ENCODE measurements at places on chromosomes 12 and 14. TPM values are rescaled to one million over a fixed set of nuclear protein-coding genes. Genes with fewer than 3 reads are reported as not detected.

DNA sequence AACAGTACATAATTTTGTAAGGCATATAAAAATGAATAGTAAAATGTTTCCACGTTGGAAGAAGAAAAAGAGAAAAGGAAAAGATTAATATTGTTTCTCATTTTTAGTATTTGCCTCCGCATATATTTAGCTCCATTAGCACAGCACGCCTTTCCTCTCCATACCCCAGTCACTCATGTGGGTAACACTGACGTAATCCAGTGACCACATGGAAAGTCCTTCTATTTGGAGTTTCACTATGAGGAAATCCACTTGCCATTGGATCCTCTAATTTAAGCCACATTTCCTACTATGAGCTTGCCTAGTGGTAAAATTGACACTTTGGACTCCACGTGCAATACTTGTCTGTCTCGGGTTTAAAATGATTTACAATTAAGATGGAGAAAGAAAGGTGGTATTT, 5.7 kb upstream of the SLCO1A2 start:
- H3K27ac ChIP-seq: no peak overlapping the region
- no peak for DNase-seq
- no peaks in the 10 kb centered on the region for H3K4me1 ChIP-seq
- H3K27me3 ChIP-seq: peaks cover 8% of the 10 kb centered on the region
- H3K4me3 ChIP-seq: no peak overlapping the region
- H3K36me3 ChIP-seq: no peaks in the 10 kb centered on the region

GRCh38 chr12:21337453-21337852, 2.7 kb upstream of the SLCO1A2 start:
- no peaks in the 10 kb centered on the region for H3K36me3 ChIP-seq
- no peak overlapping the region for H3K27ac ChIP-seq
- no peak for DNase-seq

GRCh38 chr12:19572920-19573558, 133.7 kb downstream of the AEBP2 start:
- H3K4me1 ChIP-seq: peaks cover 2% of the 10 kb centered on the region
- H3K4me3 ChIP-seq: no peak overlapping the region
- H3K27ac ChIP-seq: no peak overlapping the region
- DNase-seq: peak; percentile 53
- no peaks in the 10 kb centered on the region for H3K36me3 ChIP-seq

GRCh38 chr12:24909667-24910066, 39.2 kb downstream of the BCAT1 start:
- H3K4me3 ChIP-seq: no peak overlapping the region
- no peak overlapping the region for H3K27ac ChIP-seq
- no peak for DNase-seq
- H3K4me1 ChIP-seq: no peaks in the 10 kb centered on the region
- no peaks in the 10 kb centered on the region for H3K27me3 ChIP-seq

DNA sequence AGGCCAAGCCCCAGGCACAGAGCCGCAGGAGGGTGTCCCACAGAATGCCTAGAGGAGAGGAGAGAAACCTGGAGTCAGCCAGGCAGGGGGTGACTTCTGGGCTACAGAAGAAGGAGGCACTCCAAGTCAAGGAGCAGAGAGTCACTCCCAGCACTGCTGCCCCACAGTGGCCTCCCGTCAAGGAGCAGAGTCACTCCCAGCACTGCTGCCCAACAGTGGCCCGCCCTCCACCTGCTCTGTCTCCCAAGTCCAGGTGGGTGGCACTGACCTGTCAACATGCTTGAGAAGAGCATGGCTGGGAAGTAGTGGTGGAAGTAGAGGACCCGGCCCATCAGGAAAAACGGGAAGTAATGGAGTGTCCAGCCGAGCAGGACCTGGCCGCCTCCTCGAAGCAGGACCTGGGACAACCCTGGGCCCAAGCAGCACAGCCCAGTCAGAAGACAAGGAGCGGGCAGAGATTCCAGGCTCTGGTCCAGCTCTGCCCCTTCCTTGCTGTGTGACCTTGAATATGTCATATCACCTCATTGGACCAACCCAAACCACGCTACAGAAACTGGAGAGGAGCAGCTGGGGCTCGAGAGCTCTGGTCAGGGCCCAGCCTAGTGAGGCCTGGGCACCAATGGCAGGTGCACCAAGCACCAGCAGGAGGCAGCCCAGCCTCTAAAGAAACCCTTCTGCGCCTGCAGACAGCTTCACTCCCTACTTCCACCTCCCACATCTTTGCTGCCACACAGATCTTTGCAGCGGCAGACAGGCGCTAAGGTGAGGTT, 7.6 kb upstream of the NGB start:
- H3K27me3 ChIP-seq: no peaks in the 10 kb centered on the region
- no peak overlapping the region for H3K27ac ChIP-seq
- H3K4me3 ChIP-seq: no peak overlapping the region
- H3K36me3 ChIP-seq: no peaks in the 10 kb centered on the region
- DNase-seq: no peak

GRCh38 chr12:26242683-26243082, 47.3 kb downstream of the SSPN start:
- no peak overlapping the region for H3K4me3 ChIP-seq
- peaks cover 8% of the 10 kb centered on the region for H3K27me3 ChIP-seq
- no peak for DNase-seq
- no peak overlapping the region for H3K27ac ChIP-seq
- no peaks in the 10 kb centered on the region for H3K36me3 ChIP-seq

The GCH1 gene
- 54.8 TPM for total RNA-seq

DNA sequence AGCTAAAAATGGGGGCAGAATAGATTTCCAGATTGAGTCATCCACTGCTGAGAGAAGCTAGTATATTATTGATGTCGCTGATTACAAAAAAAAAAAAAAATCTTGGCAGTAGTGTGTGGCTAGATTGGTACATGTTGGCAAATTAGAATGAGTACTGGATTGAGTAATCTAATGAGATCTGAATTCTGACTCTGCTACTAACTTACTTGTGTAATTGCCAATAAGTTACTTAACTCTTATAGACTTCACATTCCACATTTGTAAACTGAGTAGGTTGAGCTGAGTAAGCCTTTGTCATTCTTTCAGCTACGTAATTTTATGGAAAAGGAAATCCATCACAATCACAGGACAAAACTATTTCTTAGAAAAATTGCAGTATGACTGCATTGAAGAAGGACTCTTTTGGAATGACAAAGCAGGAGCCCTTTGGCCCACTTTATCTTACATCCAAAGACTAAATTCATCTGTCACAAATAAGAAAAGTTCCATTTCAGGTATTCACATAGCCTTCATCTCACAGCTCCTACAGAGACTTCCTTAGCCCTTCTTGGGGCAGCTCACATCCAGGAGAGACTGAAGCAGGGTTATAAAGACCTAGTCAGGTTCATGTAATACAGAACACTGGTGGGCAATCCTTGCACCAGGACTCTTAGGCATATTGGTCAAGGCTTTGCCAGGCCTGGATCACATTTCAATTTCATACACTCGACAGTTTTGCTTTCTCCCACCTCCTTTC, 197.3 kb upstream of the CPNE8 start:
- H3K4me1 ChIP-seq: no peaks in the 10 kb centered on the region
- no peaks in the 10 kb centered on the region for H3K27me3 ChIP-seq
- no peak overlapping the region for H3K4me3 ChIP-seq
- no peak overlapping the region for H3K27ac ChIP-seq

Data from activated CD4-positive, alpha-beta T cell treated with anti-CD3 and anti-CD28 coated beads, Interleukin-2, amount 10 ng/mL, durations not matched to agents 7 days and 5 days (primary cell).